ENCODE measurements at places on chromosomes 5 and 9.

DNA sequence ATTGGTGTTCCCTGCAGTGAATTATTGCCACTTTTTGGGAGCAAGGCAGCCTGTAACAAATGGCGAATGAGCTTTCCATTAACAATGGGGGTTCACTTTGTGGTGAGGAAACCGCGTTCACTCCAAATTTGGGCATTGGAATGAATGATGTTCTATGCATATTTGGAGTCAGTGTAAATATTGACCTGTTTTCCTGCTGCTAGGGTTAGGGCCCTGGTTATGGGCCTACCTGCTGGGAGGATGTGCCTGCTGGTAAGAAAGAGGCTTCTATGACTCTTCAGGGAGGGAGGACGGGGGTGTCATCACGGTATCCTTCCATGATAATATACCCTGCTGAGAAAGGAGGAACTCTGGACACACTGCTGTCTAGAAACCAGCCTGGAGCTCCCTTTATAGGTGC is 29.0 kb downstream of the C9orf50 start:
- DNase-seq, result no peak

GRCh38 chr9:33040792-33041431 is 15.8 kb downstream of the DNAJA1 start:
- no peak for DNase-seq

- DNase-seq, result no peak
These were observed 16.8 kb downstream of the MGAT1 start for GRCh38 chr5:180785794-180786221.

DNA sequence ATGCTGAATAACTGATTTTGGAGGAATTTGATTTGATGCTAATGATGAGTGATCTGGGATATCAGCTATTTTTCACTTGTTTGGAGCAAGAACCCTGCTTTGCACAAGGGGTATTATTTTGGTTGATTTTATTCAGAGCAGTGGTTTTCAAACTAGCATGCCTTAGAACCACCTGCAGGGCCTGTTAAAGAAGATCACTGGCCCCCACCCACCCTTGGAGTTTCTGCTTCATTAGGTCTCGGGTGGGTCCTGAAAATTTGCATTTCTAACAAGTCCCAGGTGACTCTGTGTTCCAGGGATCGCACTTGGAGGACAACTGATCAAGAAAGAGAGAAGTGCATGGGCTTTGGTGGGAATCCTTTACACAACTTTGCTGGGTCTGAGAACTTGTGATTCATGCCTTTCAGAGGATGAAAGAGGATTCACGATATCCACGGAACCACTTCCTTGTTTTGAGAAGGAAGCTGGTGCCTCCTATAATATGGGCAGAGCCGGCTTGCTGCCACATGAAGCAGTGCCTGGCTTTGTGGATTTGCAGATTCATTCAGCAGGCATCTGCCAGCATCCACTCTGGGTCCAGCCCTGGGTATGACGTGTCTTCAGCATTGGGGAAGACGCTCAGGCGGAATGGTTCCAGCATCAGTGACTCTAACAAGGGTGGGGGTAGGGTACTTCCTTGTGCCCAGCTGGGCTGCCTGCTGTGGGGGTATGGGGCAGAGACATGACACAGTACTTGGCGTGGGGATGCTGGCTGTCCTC is 106.6 kb upstream of the PITX1 start:
- DNase-seq, result no peak

GRCh38 chr5:131595088-131596033 is 39.7 kb downstream of the RAPGEF6 start:
- DNase-seq, result peak; percentile 22

DNA sequence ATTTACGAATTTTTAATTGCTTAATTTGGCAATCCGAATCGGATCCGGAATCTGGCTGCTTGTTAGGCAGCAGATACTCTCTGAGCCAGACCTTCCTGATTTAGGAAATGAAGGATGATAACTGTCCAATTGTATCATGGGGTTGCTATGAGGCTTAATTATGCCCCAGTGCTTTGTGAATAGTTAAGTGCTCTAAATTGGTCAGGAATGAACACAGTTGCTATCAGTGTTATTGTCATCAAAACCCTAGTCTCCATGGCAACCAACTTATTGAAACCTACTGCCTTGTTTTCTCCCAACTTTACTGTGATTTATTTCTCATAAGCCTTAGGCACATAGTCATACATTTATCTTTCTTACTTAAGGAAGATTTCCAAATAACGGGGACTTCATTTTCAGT is 47.9 kb downstream of the MAMDC2 start:
- DNase-seq, result no peak

All from activated CD4-positive, alpha-beta T cell treated with anti-CD3 and anti-CD28 coated beads, Interleukin-2, Interleukin-6, amounts not matched to agents 100 ng/mL and 50 ng/mL, durations not matched to agents 16 hours and 8 hours (primary cell).